WTC11 (cell line): ENCODE measurements at places on chromosomes 13 and 19.

GRCh38 chr13:110634558-110634957 is 19.2 kb downstream of the NAXD start:
- DNase-seq = no peak

DNA sequence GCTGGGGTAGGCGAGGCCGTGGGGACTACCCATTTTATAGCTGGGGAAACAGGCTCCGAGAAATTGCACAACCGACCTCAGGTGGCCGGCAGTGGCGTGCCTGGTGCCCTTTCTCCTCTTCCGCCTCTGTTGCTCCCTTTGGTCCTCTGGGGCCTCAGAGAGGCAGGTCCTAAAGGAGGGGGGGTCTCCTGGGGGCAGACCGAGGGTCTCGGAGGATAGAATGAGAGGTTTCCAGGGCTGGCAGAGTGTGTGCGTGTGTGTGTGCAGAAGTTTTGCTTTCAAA is 11.3 kb downstream of the STX10 start:
- no peak for DNase-seq

GRCh38 chr13:59119475-59119874 is 1044.3 kb downstream of the DIAPH3 start:
- no peak for DNase-seq

- peak; percentile 97 for DNase-seq
Measured at GRCh38 chr19:55088543-55089341, 13.1 kb downstream of the EPS8L1 start.

DNA sequence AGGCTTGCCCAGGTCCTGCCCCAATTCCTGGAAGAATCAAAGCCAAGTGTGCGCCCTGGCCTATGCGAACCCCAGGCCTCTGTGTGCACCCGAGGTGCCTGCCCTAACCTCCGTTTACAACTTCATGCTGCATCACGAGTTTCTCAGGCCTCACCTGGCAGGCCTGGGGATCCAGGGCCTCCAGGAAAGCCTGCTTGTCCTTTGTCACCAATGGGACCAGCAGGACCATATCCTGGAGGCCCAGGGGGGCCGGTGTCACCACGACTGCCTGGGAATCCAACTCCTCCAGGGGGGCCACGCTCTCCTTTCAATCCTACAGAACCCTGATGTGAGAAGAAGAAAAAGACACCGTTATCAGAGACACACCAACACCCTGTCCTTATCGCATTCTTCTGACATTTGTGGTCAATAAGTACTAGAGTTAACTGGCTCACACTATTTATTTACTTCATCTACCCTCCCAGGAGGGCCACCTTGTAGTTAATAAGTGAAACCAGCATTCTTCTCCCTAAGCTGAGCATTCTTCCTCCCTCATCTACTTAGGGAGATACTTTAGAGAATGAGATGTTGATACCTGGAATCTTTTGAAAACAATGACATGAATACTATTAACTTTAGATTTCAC is 120.6 kb downstream of the COL4A1 start:
- DNase-seq = no peak

DNA sequence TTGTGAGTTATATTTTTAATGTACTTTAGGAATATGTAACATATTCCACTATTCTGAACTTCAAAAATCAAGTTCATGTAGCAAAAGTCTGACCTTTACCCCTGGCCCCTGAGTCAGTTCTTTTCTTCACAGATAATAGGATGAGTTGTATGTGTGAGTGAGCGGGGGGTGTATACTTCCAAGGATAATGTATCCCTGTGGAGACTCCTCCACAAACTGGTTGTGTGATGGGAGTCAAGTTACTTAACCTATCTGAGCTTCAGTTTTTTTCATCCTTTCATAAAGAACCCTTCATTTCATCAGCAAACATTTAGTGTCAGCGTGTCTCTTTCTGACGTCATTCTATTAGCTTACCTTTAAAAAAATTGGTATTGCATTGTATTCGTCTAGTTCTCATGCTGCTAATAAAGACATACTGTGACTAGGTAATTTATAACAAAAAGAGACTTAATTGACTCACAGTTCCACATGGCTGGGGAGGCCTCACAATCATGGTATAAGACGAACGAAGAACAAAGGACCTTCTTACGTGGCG is 288.1 kb upstream of the GPC6 start:
- no peak for DNase-seq

DNA sequence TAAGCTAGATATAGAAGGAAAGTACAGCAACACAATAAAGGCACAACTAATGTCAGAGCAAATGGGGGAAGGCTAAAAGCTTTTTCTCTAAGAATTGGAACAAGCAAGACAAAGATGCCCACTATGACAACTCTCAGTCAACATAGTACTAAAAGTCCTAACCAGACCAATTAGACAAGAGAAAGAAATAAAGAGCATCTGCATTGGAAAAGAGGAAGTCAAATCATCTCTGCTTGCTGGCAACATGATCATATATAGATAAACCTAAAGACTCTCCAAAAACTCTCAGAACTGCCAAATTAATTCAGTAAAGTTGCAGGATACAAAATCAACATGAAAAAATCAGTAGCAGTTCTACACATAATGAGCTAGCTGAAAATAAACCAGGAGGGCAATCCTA is 542.0 kb downstream of the DIAPH3 start:
- no peak for DNase-seq

DNA sequence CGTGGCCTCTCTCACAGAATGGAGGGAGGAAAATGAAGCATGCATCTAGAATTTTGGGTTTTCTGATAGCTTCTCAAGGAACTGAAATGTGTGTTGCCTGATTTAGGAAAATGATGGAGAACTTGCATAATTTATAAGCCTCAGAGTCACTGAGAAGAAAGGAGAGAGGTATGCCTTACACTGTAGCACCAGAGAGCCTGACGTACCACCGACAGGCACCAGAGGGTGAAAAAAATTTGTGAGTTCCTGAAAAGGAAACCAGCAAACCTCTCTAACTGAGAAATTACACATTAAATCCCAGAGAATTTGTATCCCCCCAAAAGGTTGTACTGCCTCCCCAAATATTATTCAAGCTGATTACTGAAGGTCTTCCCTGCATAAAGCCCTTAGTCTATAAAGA is 915.3 kb upstream of the SLITRK6 start:
- DNase-seq = no peak

GRCh38 chr13:59088716-59089115 is 1075.0 kb downstream of the DIAPH3 start:
- no peak for DNase-seq

GRCh38 chr13:113750554-113751399 is 8.2 kb upstream of the TMEM255B start:
- no peak for DNase-seq

DNA sequence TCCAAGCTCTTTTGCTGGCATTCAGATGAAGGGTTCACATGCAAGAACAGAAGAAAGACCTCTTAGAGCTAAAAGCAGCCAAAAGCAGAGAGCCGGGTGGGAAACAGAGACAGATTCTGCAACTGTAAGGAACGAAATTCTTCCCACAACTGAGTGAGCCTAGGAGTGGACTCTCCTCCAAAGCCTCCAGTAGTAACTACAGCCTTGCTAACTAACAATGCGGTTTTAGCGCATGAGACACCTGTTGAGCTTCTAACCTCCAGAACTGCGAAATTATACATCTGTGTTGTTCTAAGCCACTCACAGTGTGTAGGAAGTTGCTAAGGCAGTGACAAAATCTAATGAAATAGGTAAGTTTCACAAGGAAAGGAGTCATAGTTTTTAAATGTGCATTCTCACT is 98.1 kb upstream of the SLITRK1 start:
- DNase-seq = no peak

- no peak for DNase-seq
Measured at GRCh38 chr19:29323021-29323430, 110.1 kb upstream of the UQCRFS1 start.

DNA sequence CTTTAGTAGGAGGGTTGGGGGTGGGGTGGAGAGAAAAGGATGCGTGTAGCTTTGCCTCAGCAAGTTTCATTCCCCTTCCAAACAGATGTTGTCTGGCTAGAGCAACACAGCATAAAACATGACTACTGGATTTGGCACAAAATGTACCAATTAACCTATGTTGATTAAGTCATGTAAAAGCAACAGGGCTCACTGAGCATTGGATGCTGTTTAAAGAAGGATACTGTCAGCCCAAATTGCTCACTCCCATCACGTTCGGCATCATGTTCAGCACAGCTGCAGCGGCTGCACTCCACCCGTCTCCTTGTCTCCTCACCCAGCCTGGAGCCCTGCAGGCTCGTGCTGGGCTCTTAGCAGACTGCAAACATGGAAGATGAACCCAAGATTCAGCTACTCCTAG is 77.5 kb downstream of the DLEU7 start:
- no peak for DNase-seq

DNA sequence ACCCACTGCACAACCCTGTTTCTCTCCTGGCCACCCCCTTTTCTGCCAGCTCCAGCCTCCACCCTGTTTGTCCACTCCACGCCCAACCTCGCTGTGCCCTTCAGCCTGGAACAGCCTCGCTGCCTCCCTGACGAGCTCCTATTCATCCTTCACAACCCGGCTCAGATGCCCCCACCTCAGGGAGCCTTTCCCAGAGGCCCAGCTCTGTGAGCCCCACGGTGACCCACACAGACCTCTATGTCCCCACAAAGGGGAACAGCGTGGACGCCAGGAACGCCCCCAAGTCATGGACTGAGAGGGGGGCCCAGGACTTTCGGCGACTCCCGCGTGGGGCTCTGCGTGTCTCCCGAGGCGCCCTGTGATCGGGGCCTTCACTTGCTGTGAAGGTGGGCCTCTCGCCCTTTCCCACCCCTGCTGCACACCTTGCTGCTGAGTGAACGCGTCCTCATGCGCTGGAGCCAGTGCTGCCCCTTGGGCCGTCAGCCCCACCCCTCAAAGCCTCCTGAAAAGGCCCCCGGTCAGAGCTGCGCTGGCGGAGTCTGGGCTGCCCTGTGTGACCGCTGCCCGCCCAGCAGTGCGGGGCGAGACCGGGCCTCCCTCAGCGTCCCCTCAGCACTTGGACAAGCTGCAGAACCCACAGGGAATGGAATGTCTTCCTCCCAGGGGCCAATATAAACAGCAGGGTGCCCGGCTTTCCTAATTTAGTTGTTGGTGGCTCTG is 40.0 kb downstream of the ADPRHL1 start:
- no peak for DNase-seq

- DNase-seq = no peak
Measured at GRCh38 chr13:113646376-113646775, 11.6 kb downstream of the ATP4B start.

GRCh38 chr13:102580552-102581169 is 16.1 kb upstream of the TPP2 start:
- no peak for DNase-seq

DNA sequence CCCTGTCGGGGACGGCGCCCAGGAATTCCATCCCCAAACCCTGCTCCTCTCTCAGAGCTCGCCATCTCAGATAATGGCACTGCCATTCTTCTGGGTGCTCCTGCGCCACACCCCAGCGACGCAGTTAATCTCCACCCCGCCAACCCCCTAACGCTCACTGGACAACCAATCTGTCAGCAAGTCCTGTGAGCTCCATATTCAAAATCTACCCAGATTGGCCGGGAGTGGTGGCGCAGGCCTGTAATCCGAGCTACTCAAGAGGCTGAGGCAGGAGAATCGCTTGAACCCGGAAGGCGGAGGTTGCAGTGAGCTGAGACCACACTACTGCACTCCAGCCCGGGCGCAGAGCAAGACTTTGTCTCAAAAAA is 18.6 kb downstream of the FCGBP start:
- no peak for DNase-seq

DNA sequence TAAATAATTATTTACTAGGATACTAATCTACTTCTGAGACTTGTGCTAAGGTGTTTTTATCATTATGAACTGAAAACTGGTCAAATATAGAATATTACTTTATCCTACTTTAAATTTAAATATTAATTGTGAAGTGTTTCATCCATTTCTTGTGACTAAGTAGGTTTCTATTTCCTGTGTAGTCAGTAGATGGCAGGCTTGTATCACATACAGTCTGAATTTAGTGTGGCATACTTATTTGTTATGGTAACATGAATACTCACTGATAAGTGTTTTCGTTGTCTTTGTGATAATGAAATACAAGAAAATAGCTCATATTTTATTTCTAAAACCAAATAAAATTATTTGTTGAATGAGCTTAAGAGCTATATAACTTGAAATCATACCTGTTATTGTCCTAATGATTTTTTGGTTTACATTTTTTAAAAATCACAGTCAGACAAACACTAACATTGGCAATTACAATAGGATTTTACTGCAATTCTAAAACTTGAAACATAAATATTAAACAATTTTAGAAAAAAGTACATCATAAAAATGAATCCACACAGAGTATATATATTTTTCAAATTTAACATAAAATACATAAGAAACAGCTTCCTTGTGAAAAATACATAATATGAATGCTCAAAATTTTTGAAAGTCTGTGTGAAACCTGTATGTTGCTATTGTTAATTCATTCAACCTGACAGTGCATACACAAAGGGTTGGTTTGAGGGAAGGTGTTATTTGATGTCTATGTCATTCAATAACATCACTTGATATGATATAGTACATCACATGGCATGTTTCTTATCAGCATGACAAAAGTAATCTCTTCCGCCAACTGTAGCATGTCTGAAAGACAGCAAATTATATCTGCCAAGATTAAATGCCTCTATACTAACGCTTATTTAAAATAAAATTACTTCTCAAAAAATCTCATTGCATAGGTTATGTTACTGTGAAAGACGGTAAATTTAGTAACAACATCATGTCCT is 904.8 kb upstream of the PCDH20 start:
- no peak for DNase-seq

GRCh38 chr13:51134763-51135365 is 23.8 kb upstream of the C13orf42 start:
- no peak for DNase-seq

GRCh38 chr13:98332691-98333090 is 155.6 kb upstream of the RNF113B start:
- no peak for DNase-seq

DNA sequence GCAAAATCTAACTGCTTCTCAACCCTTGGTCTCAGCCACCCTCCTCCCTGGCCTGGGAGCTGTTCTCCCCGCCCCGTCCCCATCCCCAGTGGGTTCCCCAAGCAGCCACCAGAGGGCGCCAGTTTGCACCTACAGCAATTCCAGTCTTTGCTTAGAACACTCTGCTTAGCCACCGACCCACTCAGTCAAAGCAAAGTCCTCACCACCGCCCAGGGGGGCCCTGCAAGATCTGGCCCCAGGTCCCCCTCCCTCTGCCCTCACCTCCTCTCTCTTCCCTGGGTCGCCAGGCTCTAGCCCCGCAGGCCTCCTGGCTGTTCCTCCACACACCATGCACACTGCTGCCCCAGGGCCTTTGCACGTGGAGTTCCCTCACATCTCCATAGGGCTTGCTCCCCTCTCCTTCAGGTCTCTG is 12.4 kb downstream of the TMEM143 start:
- DNase-seq = peak; percentile 90

DNA sequence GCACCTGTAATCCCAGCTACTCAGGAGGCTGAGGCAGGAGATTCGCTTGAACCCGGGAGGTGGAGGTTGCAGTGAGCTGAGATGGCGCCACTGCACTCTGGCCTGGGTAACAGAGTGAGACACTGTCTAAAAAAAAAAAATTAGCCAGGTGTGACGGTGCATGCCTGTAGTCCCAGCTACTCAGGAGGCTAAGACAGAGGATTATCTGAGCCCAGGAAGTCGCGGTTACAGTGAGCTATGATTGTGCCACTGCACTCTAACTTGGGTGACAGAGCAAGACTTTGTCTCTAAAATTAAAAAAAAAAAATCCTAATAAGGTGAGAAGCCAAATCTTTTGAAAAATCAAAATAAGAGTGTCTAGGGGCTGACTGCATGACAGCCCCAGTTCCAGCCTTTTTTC is 9.7 kb upstream of the CEBPA start:
- no peak for DNase-seq
